ENCODE measurements at places on chromosomes 1 and 21.

DNA sequence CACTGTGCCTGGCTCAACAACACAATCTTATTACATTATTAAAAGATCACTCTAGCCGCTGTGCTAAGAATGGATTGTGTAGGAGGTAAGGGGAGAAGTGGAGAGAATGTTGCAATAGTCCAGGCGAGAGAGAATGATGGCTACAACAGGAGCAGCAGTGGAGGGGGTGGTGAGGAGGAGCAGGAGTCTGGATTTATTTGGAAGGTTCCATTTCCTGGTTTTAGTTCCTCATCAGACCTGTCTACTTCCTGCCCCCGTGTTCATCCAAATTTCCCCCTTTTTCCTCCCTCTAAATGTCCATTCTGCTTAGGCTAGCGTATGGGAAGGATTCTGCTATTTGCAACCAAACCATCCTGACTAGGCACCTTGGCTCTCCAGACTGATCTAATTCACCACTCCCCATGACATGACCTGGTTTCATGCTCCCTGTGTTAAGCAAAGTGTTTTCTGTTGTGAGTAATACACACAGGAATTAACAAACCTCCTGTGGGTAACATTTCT lies 35.1 kb upstream of the EYA3 start:
- DNase-seq: no peak

GRCh38 chr1:39720094-39720999 lies 18.3 kb upstream of the PPIE start:
- peak; percentile 68 for DNase-seq

- DNase-seq: no peak
These were observed 20.7 kb upstream of the FOXE3 start for GRCh38 chr1:47395433-47395832.

DNA sequence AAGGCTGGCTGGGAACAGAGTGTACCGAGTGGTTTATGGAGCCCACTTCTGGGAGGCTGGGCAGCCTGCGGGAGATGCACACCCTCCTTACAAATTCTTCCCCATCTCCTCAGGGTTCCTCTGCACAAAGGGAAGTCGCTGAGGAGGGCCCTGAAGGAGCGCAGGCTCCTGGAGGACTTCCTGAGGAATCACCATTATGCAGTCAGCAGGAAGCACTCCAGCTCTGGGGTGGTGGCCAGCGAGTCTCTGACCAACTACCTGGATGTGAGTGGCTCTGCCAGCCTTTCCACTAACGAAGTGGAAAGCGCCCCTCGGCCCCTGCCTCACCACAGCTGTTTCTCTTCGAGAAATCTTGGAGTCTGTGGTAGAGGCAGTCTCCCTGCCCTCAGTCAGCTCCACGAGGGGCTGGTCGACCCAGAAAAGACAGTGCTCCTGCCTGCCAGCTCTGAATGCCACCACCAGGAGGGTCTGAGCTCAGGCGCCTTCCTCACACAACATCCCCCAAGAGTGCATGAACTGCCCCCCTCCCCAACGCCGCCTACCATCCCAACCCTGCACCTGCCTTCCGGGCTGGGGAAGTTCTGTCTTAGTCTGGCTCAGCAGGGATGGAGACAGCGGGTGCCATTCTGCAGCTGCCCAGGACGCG lies 31.8 kb downstream of the PROK1 start:
- DNase-seq: no peak

DNA sequence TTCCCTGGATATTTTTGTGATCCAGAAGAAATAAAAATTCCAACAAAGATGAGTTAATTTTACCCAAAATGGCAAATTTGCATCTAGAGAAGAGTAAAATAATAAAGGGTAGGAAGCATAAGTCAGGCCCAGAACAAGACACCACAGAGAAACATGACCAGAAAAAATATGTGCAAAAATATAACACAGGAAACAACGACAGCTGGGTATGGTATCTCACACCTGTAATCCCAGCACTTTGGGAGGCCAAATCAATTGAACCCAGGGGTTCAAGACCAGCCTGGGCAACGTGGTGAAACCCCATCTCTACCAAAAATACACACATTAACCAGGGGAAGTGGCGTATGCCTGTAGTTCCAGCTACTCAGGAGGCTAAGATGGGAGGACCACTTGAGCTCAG lies 39.7 kb upstream of the SDC3 start:
- no peak for DNase-seq

DNA sequence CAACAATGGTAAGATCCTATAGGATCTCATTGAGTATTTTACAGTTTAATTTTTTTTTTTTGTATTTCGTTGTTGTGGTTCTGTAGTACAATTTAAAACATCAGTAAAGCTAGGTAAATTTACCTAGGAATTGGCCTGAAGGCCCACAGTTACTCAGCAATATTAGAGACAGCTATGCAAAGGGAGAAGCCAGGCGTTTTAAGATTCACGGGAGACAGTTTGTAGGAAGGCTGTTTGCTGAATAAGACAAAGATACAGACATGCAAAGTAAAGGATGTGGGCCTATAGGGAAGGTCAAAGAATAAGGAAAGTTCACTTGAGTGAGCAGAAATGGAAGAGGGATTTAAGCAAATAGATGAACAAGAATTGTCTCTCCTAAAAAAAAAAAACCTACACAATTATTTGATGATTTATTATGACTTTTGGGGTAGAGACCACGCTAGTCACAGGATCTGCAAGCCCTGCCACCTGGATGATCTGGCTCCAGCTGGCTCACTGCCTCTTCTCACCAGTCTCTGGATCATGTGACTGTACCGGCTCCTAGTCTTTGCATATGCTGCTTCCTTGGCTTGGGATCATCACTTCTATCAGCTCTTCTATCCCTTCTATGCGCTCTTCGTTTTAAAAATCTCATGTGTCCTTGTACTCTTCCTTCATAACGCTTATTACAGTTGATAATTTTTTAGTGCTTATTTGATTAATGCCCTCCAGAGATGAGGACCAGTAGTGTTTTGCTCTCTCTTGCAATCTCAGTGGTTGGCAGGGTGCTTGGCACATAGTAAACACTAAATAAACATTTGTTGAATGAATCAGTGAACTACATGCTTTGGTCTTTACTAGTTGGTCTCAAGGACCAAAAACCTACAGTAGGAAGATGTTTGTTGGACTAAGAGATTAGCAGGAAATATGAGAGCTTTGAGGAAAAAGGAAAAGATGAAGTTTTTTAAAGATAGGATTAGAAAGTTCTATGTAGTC lies 14.1 kb downstream of the DYRK1A start:
- no peak for DNase-seq

GRCh38 chr1:73839922-73840321 lies 358.1 kb downstream of the LRRIQ3 start:
- no peak for DNase-seq

GRCh38 chr1:81314513-81315233 lies 486.1 kb upstream of the ADGRL2 start:
- no peak for DNase-seq

- no peak for DNase-seq
These were observed 6.2 kb downstream of the NR5A2 start for GRCh38 chr1:200033511-200034261.

GRCh38 chr1:47935163-47935562 lies 62.0 kb downstream of the TRABD2B start:
- DNase-seq: no peak

GRCh38 chr1:53214376-53214940 lies 6.0 kb downstream of the CZIB start:
- DNase-seq: no peak

DNA sequence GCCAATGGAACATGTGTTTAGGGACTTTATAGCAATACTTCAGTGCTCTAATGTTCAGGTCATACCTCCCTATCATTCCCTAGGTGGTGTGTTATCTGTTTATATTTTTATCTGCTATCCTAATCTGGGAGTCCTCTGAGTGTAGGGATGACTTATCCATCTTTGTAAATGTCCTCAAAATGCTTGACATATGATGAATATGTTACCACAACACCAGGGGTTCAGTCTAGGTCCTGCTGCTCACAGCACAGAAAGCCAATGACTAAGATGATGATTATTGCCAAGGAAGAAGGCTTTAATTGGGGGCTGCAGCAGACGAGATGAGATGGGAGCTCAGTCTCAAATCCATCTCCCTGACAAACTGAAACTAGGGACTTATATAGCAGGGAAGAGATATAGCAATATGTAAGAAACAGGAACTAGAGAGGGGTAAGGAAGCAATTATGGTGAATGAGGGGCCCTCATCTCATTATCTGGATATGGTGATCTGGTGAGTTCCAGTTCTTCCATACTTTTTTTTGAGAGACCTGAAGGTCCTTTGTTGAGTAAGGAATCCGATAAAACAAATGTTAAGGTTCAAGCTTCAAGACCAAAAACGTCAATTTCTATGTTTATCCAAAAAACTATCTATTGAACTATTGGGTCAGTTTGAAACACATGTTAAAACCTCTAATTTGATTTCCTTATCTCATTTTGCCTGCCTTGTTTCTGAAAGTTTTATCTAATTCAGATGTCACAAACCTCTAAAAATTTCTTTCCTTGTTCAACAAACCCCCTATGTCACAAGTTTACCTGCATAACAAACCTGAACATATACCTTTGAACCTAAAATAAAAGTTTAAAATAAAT lies 256.7 kb upstream of the CACYBP start:
- DNase-seq: no peak

DNA sequence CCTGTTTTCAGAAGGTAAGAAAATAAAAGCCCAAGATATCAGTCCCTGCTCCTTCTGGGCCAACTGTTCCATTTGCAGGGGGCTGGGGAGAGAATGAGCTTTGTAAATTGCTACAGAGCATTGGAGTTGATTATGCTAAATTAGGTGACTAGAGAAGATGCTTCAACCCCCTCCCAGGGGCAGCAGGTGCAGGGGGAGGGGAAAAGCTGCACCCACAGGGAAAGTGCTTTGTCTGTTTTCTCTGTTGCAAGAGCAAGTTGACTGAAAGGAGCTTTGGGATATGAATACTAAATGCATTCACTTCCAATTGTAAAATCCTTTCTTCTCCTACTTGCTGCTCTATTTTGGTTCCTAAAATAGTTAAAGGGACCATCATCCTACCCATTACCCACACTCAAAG lies 16.5 kb upstream of the PIGM start:
- no peak for DNase-seq

- no peak for DNase-seq
These were observed 70.2 kb downstream of the FOXD2 start for GRCh38 chr1:47507881-47508701.
